ENCODE measurements at places on chromosomes 13 and 19.
A peak's percentile ranks its signal among the peaks of the same experiment; 100 is the strongest.

- no peak for DNase-seq
These were observed 301.0 kb downstream of the TBC1D4 start for GRCh38 chr13:75180805-75181455.

DNA sequence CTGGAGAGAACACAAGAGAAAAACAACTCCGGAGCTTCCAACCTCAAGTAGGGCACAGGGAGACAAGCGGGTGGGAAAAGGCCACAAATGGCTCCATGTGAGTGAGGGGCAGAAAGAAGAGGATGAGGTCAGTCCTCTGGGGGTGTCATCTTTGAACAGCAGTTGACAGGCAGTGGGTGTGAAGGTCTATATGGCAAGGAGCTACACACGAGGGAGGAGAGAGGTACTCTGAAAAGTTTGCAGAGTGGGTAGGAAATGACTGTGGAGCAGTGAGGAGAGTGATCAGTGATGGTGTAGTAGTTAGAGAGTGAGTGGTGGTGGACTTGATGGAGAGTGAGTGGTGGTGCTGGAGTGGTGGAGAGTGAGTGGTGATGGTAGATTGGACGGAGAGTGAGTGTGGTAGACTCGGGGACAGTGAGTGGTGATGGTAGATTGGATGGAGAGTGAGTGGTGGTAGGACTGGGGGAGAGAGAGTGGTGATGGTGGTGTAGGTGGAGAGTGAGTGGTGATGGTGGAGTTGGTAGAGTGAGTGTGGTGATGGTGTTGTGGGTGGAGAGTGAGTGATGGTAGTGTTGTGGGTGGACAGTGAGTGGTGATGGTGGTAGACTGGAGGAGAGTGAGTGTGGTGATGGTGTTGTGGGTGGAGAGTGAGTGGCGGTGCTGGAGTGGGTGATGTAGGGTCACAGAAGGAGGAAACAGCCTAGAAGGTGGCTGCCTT is 4.0 kb downstream of the TFDP1 start:
- DNase-seq: no peak

DNA sequence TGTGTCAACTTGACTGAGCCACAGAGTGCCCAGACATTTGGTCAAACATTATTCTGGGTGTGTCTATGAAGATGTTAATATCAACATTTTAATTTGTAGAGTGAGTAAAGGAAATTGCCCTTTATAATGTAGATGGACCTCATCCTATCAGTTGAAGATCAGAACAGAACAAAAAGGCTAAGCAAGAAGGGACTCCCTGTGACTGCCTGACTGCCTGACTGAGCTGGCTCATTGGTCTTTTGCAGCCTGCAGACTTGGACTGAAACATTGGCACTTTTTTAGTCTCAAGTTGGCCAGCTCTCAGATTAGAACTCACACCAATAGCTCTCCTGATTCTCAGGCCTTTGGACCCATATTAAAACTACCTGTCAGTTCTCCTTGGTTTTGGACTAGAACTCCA is 600.4 kb upstream of the SLITRK6 start:
- no peak for DNase-seq

DNA sequence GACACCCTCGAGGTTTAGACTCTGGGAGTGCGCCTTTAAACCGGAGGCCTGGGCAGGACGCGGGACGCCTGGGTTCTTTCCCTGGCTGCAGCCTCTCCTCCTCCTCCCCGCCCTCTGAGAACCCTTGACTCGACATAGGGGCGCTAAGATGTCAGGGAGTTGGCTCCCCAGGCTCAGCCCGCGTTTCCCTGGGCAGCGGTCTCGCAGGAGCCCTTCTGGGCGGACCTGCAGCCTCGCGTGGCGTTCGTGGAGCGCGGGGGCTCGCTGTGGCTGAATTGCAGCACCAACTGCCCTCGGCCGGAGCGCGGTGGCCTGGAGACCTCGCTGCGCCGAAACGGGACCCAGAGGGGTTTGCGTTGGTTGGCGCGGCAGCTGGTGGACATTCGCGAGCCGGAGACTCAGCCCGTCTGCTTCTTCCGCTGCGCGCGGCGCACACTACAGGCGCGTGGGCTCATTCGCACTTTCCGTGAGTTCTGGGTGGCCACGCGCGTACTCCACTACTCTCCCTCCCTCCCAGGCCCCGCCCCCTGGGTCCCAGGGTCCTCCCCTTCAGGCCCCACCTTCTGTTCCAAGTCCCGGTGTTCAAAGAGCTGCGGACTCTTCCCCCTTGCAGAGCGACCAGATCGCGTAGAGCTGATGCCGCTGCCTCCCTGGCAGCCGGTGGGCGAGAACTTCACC is 1.3 kb downstream of the ICAM5 start:
- DNase-seq: peak; percentile 83

DNA sequence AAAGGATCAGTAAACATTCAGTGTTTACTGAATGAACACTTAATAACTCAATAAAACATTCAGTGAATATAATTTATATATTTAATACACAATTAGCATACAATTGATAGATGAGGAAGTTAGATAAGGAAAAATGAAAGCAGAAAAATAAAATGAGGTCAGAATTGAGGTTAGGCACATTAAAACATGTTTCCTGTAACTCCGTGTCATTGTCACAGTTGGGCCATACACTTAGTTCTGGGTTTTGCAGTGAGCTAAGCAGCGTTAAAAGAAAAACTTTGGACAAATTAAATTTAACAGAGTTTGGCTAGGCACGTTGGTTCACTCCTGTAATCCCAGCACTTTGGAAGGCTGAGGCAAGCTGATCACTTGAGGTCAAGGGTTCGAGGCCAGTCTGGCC is 71.4 kb downstream of the MIPEP start:
- no peak for DNase-seq

DNA sequence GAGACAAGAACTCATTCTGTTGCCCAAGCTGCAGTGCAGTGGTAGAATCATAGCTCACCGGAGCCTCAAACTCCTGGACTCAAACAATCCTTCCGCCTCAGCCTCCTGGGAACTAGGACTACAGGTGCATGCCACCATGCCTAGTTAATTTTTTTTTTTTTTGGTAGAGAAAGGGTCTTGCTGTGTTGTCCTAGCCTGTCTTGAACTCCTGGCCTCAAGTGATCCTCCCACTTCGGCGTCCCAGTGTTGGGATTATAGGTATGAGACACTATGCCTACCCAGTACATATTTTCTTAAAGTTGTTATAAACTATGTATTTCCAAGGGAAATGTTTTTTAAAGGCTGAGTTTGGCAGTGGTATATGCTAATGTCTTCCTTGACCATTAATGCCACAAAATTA is 412.6 kb downstream of the KLF12 start:
- no peak for DNase-seq

DNA sequence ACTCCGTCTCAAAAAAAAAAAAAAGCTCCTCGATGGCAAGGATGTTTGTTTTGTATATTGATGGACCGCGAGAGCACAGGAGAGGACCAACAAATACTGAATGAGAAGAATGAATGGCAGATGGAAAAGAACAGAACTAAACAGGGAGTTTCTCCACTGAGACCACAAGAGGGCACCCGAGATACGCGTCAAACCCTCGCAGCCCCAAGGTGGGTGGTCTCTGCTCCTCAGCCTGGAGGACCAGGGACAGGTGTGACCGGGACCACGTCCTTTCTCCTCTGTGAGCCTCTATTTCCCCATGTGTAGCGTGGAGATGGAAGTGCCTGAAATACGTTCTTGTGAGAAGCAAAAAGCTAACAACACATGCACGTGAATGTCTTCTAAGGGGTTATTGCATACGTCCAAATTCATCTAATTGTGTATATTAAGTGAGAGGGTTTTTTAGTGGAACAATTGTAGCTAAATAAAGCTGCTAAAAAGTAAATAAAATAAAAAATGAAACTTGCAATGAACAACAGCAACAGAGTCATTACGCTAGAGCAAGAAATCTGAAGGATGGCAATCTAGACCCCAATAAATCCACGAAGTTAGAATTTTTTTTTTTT is 8.3 kb upstream of the CDC42EP5 start:
- peak; percentile 41 for DNase-seq

DNA sequence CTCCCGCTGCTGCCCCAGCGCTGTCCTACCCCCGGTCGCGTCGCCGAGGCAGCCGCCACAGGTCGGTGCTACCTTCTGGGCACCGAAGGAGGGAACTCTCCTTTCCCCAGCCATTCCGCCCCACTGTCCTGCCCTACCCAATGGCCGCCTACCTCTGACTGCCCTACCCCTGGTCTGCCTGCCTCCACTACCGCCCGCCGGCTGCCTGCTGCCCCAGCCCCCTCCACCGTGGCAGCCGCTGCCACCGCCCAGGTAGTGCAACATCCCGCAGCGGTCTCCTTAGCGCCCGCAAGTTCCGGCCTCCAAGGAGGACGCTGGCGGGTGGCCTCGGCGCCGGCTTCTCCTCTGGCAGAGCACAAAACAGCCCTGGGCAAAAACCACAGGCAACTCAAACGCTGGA is 1303.1 kb downstream of the UQCRFS1 start:
- no peak for DNase-seq

DNA sequence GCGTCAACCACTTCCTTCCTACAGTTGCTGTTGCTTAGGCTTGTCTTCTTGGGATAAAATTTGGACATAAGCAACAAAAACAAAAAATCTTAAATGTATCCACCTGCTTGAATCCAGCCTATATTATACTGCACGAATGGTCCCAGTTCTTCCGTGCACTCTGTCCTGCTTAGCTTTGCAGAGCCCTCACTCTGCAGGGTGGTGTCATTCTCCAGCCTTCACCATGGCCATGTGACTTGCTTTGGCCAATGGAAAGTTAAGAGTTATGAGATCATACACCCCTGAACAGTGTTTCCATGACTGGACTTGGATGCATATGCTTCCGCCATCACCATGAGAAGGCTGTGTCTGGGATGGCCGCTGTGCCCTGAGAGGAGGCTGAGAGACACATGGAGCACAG is 27.4 kb upstream of the SACS start:
- no peak for DNase-seq
